ENCODE measurements at places on chromosomes 5 and 9.

GRCh38 chr9:90961375-90961774, 159.8 kb downstream of the SYK start:
- no peak for DNase-seq

DNA sequence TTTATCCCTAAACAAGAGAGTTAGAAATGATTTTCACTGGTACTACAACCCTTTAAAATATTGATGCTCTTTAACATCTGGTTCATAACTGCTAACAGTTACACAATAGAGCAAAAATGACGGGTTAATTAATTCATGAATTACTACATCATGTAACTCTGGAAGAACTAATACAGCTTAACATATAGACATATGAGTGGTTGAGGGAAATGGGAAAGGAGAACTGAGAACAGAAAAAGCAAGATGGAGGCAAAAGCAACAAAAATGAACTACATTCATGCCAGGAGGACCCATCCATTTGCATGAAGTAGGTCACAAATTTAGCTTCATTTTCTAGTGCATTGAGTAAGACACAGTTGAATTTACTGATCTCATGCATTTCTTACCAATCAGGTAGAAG, 61.8 kb downstream of the C9 start:
- DNase-seq, result no peak

GRCh38 chr9:123316053-123316718, 39.8 kb upstream of the CRB2 start:
- DNase-seq, result no peak

- no peak for DNase-seq
Measured at GRCh38 chr5:100746730-100747129, 156.4 kb downstream of the ST8SIA4 start.

DNA sequence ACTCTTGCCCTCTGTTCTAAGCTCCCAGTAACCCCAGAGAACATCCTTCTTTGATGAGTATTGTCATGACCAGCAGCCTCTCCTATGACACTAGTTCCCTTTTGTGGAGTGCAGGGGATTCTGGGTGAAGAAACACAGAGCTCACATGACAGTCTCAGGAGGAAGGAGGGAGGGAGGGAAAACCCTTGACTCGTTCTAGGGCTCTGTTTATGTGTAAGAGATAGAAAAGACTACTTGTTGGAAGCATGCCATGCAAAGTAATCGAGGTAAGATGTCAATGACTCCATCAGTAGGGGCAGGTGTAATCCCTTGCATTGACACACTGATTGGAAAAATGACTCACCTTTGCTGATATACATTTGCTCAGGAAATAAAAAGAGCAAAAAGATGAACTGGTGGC, 190.2 kb upstream of the ELL2 start:
- DNase-seq, result no peak

DNA sequence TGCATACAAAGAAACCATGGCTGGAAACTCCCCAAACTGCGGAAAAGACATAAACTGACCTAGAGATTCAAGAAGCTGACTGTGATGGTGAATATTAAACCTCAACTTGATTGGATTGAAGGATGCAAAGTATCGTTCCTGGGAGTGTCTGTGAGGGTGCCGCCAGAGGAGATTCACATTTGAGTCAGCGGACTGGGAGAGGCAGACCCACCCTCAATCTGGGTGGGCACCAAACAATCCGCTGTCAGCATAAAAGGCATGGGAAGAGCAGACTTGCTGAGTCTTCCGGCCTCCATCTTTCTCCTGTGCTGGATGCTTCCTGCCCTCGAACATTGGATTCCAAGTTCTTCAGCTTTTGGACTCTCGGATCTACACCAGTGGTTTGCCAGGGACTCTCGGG, 24.8 kb upstream of the WDR5 start:
- DNase-seq, result no peak

- DNase-seq, result no peak
Measured at GRCh38 chr5:34686762-34687268, 30.7 kb downstream of the RAI14 start.

DNA sequence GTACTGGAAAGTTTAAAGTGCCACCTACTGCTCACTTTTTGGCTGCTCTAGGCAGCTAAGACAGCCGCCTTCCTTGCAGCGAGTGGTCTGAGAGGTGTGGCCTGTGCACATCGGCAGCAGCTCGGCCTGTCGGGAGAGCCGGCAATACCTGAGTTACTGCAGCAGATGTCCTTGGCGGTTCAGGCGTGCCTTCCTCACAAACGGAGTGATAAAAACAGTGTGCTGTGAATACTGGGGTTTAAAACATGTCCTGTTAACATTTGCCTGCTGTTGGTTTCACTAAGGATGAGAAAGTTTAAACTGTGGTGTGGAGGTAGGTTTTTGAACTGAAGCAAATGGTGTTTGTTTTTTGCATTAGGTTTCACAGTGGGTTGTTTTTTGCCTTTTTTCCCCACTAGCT, 12.9 kb downstream of the TRAF2 start:
- no peak for DNase-seq

- no peak for DNase-seq
Measured at GRCh38 chr5:179776411-179776938, 17.3 kb upstream of the LTC4S start.

GRCh38 chr5:33981408-33982162, 2.9 kb downstream of the SLC45A2 start:
- DNase-seq, result no peak

DNA sequence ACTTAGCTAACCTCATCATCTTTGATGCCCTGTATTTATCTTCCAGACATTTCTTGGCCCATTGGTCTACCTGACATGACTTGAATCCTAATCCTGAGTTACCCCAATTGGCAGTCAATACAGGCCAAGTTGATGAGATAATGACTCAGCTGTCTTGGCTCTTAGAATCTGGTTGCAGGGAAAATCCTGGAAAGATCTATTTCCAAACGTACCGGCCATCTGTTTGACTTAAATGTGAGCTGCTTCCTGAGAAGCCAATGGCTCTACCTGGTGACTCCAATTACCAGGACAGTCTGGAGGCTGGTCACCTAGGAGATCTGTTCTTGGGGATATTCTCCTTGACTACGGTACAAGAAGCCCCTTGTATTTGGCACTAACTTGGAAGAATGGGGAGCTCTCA, 475.2 kb upstream of the BRINP1 start:
- no peak for DNase-seq

DNA sequence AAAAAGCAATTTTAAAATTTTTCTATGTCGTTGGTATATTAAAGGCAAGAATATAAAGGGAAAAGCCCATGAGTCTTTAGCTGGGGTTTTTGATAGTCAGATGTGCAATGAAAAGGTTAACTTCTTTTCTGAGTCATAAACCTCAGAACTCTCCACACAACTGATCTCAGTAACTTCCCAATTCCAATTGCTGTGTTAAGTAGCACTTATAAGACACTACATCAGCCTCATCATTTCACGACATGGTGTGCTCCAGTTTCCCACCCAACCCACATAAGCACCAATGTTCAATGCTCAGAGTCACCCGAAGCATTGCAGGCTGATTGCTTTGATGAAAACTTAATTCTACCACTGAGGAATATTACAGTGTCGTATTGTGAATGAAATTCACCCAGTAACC, 155.8 kb downstream of the TSSK1B start:
- DNase-seq, result no peak

DNA sequence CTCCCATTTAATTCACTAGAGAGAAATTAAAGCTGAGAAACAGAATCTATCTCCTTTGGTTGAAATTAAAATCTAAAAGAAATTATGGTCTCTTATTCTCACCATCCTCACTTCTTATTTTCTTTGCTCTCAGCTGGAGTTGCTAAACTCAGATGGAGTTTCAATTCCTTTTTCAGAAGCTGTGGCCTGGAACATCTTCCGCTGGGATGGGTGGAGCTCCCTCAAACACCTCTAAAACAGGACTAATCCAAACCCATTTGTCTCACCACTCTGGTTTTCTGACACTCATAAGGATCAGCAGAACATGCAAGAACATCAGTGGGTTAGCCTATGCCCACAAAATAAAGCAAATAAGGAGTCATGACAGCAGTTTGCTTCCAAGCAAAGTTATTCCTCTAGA, 39.6 kb upstream of the CEP78 start:
- DNase-seq, result no peak

GRCh38 chr9:107732781-107733522, 243.4 kb upstream of the KLF4 start:
- DNase-seq, result no peak

- DNase-seq, result no peak
Measured at GRCh38 chr5:13572163-13572562, 372.3 kb downstream of the DNAH5 start.

DNA sequence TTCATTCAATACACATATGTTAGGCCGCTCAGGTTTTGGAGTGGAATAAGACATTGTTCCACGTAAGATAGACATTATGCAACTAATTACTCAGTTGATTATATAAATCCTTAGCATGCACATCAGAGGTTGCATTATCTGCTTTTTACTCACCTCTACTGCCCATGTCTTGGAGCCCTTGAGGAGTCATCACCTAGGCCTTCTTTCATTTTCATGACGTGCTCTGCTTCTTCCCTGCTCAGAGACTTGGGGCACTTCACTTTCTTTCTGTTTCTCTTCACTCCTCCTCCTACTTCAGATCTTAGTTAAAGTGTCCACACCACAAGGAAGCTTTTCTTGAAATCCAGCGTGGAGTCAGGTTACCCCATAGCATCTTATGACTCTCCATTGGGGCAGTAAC, 241.1 kb downstream of the TLR4 start:
- no peak for DNase-seq

GRCh38 chr5:173816728-173817127, 71.4 kb upstream of the CPEB4 start:
- no peak for DNase-seq

GRCh38 chr5:131563434-131564228, 71.4 kb downstream of the RAPGEF6 start:
- no peak for DNase-seq

DNA sequence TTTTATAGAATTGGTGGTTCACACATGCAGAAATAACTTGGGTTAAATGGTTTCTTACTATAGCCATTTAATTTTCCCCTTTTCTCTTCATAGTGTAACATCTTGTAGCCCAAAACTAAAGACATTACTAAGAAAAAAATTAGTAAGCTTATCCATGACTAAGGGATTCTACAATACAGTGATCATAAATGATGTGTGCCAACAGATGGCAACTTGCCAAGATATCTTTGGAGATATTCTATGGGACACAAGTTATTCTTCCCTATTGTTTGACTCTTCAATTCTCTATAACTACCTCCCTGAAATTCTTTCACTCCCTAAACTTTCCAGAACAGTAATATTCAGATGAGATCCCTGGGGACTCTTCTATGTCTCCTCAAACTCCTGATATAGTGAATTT, 580.6 kb downstream of the PTPRD start:
- DNase-seq, result no peak

- DNase-seq, result no peak
Measured at GRCh38 chr9:83511051-83511450, 27.1 kb downstream of the FRMD3 start.

DNA sequence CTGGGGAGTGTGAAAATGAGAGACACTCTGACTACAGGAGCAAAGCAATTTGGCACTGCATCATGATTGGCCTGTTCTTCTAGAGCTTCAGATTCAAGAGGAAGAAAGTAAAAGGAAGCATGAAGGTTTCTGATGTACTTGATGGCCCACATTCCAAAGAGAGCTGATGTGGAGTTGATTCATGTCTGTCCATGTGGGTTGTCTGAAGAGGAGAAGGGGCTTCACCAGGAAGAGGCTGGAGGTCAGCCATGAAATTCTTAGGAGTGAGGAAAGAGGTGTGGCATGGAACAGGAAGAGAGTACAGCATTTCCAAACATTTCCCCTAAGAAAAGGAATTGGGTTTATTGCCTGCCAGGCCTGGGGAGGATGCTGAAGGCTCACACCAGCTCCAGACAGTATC, 70.7 kb downstream of the PTCD2 start:
- no peak for DNase-seq

DNA sequence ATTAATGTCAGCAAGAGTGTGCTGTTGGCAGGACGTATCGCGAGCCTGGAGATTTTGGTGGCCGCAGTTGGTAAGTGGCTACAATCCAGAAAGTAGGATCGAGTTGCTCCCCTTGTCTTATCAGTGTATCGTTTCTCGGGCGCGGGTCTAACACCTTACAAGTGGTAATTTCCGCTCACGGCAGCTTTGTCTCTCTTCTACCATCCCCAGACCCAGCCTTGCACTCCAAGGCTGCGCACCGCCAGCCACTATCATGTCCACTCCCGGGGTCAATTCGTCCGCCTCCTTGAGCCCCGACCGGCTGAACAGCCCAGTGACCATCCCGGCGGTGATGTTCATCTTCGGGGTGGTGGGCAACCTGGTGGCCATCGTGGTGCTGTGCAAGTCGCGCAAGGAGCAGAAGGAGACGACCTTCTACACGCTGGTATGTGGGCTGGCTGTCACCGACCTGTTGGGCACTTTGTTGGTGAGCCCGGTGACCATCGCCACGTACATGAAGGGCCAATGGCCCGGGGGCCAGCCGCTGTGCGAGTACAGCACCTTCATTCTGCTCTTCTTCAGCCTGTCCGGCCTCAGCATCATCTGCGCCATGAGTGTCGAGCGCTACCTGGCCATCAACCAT, 1.1 kb downstream of the PTGER4 start:
- DNase-seq, result no peak

GRCh38 chr9:96340707-96341106, 38.7 kb upstream of the HSD17B3 start:
- DNase-seq, result no peak

DNA sequence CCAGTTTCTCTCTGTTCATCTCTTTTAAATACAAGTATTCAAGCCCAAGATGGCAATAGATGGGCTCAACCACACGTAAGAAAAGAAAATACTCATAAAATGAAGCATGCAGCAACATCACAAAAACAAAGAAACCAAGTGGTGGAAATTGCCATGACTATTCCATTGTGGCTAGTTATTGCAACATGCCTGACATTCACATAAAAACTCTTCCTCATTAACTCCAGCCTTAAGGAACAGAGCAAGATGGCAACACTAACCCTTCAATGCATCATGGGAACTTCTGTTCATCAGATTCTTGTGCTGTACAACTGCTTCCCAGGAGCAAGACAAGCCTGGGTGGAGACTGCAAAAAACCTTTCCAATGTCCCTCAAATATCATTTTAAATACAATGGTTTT, 1.4 kb upstream of the GLIS3 start:
- no peak for DNase-seq

DNA sequence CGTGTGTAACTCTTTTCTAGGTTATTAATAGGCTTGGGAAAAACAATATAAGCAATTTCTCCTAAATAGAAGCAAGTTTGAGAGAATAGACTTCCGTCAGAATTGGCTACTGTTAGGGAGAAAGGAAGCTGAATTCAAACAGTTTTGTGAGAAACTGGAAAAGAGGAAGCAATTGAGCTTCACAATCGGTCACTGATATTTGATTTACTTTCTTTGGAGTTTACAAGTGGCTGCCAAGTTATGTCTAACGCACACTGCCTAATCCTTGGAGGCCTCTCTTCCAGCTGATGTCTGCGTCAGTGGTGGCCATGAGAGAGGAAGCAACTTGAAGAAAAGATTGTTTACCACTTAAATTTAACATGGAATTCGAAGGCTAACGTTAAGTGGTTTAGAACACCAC, 319.5 kb downstream of the ADGRV1 start:
- DNase-seq, result no peak

DNA sequence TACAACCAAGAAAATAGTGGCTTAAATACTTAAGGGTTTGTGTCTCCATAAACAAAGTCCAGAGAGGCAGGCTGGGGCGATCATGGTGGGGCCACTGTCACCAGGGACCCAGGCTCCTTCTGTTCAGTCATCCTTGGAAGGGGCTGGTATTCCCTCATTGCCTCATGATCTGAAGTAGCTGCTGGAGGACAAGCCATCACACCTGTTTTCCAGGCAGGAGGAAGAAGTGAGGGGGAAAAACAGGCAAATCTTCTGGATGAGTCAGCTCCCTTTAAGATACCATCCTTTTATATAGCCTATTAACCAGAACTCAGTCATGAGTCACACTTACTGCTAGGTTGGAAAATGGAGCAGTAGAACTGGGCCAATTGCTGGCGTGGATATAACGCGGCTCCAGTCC, 92.3 kb downstream of the DAP start:
- DNase-seq, result no peak

All from KG1 (cell line).